SW 1271 (cell line): ENCODE measurements at places on chromosomes 13 and 19.

GRCh38 chr13:98435376-98435775 is 141.5 kb downstream of the STK24 start:
- no peak for DNase-seq

- DNase-seq: no peak
Measured at GRCh38 chr13:104949840-104950740, 1585.4 kb downstream of the EFNB2 start.

- DNase-seq: peak; percentile 40
Measured at GRCh38 chr13:101408154-101408553, 8.2 kb downstream of the NALCN start.

DNA sequence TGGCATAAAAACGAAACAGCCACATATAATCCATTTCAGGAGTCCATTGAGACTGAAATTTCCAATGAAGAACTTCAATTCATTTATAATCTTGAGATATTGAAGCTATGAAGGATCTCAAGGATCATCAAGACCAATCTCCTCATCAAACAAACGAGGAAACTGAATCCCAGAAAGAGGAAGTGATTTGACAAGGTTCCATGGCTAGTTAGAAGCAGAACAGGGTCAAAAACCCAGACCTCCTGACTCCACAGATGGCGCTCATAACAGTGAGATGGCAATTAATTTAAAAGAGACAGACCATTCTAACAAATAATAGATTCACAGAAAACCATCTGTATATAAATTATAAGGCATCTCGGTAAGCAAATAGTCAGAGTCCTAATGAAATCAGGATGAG is 229.7 kb downstream of the KCTD12 start:
- DNase-seq: no peak

DNA sequence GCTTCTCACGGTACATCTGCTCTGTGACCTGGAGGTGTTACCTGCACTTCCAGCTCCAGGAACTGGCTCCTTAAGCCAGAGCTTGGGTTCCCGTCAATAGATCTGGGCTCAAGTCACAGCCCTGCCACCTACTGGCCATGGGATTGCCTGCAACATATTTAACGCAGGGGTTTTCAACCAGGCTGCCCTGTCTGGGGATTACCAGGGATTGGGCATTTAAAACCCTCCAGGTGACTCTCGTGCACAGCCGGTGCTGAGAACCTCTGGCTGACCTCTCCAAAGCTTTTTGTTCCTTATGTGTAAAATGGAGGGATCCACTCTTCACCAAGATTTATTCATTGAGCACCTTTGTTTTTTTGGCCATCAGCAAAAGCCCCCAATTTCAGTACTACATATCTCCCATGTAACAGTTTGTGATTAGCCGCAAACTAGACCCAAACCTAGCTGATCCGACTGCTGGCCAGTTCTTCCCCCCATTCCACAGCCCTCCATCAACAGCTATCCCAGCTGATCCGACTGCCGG is 76.6 kb upstream of the STK24 start:
- peak; percentile 79 for DNase-seq

- no peak for DNase-seq
Measured at GRCh38 chr19:41551711-41552110, 24.3 kb upstream of the CEACAM21 start.

DNA sequence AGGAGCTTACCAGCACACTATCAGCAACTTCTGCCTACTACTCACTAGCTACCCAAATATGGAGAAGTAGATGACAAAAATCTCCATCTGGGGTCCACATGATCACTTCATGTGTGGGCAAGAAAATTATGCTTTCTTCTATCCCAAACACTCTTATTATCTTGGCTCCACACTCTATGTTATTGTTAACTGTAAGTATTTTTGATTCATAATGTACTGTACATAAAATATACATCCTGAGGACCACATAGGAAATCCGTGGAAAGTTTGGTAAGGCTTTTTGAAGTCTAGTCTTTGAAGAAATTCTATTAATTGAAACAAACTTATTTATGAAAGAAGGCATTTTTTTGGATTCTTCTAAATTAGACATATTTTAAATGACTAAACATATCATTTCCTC is 378.8 kb downstream of the DACH1 start:
- no peak for DNase-seq

- DNase-seq: no peak
Measured at GRCh38 chr19:7595466-7596133, at the start of gene CAMSAP3. CAMSAP3 (plus strand) TSS chr19:7595863; CDS start chr19:7596003, 140 bp downstream.

- no peak for DNase-seq
Measured at GRCh38 chr13:46728777-46729176, 68.2 kb downstream of the ESD start.

DNA sequence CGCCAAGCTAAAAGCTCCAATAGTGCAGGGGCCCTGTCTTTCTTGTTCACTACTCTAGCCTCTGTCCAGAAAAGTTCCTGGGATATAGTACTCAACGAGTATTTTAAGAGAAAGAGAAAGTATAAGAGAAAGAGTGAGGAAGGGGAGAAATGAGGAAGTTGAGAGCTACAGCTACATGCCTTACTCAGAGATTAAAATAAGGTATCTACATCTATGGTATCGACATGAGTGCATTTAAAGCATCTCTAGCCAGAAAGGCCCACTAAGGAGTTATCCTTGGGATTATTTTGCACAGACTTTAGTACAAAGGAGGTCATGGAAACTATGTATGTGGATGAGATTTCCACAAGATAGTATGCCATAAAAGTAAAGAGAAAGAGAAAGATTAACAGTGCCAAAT is 28.5 kb downstream of the MYCBP2 start:
- DNase-seq: no peak

DNA sequence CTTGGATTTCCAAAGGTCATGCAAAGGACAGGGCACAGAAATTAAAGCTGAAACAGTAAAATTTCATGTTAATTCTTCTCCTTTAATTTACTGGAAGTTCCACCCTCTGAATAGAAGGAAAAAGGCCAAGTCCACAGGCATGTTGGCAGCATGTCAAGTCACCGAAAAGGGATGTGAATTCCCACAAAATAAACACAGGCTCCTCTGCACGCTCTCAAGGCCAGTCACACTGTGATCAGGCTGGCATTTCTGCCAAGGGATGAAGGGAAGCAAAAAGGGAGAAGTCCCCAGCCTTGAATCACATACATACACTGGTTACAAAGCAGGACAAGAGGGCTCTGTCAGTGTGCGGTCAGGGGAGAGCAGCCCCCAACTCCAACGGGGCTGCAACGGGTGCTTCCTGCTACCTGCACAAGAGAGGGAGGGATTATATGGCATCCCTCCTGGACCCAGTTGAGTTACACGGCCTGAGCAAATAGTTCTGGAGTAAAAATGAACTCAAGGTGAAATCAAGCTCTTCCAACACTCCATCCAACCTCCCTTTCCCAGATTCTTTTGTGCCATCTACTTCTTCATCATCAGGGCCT is 6.9 kb downstream of the DCLK1 start:
- no peak for DNase-seq
